ENCODE measurements at places on chromosomes 1 and 21.
A peak's percentile ranks its signal among the peaks of the same experiment; 100 is the strongest.

GRCh38 chr1:206909161-206909882, 12.1 kb downstream of the IL24 start:
- no peak for DNase-seq

DNA sequence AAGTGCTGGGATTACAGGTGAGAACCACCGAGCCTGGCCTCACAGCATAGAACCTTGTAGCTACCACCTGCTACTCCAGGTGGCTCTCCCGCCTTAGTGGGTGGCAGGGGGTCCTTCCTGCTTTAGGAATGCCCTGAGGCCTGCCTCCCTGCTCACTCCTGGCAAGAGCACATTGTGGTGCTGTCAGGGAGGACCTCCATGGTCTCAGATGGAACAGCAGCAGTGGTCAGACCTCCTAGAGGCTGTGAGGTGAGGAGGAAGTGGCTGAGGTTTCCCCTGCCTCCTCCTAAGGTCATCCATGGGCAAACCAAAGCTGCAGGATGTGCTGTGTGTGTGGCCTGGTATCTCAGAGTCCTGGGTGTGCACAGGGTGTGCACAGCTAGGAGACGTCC, 6.7 kb downstream of the SOX13 start:
- no peak for DNase-seq

- DNase-seq, result no peak
These were observed 199.7 kb upstream of the ADGRL2 start for GRCh38 chr1:81600878-81601622.

- DNase-seq, result no peak
These were observed 970.7 kb downstream of the KCNT2 start for GRCh38 chr1:195637539-195637938.

DNA sequence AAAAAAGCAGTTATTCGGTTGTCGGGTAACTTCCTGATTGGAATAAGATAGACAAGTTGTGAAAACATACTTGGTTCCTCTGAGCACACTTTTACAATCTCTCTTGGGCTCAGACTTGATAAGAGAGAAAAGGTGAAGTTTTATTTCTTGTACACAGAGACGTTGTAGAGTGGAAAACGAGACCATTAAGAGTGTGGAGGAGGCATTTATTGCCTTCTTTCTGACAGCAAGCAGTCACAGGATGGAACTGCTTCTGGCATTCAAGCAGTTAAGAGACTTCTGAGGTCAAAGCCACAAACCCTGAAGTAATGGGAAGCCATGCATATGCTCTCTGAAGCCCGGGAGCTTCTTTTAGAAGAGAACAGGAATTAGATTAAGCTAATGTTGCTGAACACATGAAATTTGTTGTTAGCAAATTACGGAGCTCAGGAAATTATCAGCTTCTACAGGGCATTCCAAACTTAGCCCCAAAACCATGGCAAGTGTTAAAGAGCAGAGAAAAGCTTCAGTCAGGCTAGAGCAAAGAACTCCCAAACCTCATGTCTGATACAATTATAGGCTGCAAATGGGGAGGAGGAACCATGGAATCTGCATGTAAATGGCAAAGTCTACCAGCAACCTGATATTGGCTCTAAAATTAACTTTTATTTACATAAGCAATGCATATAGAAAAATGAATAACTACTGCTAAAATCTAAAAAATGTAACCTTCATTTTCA, 26.0 kb downstream of the S1PR1 start:
- peak; percentile 84 for DNase-seq

GRCh38 chr1:241269116-241269515, 87.9 kb downstream of the RGS7 start:
- no peak for DNase-seq

- no peak for DNase-seq
These were observed 9.6 kb downstream of the SPATA46 start for GRCh38 chr1:162367073-162367472.

DNA sequence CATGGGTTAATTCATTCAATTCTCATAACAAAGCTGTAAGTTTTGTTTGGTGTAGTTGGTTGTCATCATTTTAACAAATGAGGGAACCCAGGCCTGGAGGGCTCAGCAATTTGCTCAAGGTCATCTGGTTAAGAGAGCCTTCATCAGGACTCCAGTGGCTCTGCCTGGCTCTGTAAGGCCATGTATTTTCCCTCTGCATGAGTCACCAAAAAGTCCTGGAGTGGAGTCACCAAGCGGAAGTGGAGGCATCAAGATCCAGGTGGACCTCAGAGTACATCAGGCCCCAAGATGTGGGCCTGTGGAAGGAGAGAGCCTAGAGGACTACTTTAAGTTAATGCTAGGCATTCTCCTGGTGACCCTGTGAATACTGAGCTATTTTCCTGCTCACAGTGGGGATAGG, 30.0 kb upstream of the RBM15 start:
- DNase-seq, result no peak

DNA sequence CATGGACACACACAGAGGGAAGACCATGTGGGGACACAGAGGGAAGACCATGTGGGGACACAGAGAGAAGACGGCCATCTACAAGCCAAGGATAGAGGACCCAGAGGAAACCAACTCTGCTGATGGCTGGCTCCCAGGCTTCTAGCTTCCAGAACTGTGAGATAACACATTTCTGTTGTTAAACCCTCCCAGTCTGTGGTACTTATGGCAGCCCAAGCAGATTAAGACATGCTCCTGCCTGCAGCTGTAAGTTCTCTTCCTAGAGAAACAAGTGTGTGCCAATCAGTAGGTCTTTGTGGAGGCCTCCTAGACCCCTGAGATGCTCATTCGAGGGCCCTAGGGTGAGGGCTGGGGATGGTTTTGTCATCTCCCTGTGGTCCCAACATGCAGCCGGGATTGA, 2.7 kb downstream of the AGT start:
- DNase-seq, result no peak

- DNase-seq, result no peak
These were observed 153.9 kb upstream of the GORAB start for GRCh38 chr1:170377896-170378634.

DNA sequence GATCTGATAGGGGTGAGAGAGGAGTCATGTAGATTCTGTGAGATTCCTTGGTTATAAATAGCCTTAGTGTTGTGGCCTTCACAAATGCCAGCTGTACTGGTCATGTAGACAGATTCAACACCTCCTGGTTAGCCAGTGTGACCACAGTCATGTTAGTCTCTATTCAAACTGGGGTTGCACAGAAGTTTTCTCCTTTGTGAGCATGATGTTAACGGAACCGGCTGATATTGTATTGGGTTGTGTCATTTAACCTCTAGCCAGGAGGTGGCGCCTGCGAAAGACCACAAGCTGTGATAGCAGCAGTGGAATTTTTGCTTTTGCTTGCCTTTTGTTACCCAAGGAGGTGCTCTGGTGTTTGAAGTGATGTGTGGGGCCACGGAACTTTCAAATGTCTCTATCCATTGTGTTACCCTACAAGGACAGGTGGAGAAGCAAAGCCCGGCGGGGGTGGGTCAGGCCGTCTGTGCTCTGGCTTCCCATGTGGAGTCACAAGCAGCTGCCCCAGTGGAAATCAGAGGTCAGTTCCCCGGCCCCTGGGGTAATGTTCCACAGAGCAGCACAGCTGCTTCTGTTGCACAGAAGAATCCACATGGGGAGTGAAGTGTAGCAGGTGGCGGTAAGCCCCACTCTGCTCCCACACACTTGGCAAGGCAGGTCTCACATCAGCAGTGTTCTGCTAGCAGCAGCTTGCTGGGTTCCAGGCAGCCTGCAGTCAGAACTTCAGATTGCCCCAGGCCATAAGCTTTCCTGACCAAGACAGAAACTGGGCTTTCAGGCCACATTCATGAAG, 112.6 kb downstream of the ADAMTS1 start:
- DNase-seq, result no peak

GRCh38 chr1:77026135-77026534, 158.9 kb downstream of the ST6GALNAC5 start:
- no peak for DNase-seq

- no peak for DNase-seq
These were observed 6.1 kb upstream of the SAMD11 start for GRCh38 chr1:917466-918091.

GRCh38 chr1:65055747-65056146, 89.4 kb upstream of the JAK1 start:
- peak; percentile 87 for DNase-seq

- no peak for DNase-seq
These were observed 71.7 kb upstream of the ZBTB18 start for GRCh38 chr1:243979396-243979795.

DNA sequence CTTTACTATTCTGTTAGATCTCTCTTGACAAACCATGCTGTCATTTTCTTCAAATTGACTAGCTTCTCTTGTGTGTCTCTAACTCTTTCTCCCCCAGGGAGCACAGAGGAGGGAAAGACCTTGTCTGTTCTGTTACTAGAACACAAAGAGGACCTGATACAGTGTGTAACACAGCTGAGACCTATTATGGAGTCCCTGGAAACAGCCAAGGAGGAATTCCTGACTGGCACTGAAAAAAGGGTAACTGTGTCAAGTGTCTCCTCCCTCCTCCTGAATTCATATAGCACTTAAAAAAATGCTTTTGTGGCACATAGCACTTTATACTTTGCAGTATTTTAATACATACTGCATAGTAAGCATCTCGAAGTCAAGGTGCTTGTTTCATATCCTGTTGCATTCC, 50.6 kb downstream of the ZBTB40 start:
- DNase-seq, result no peak

DNA sequence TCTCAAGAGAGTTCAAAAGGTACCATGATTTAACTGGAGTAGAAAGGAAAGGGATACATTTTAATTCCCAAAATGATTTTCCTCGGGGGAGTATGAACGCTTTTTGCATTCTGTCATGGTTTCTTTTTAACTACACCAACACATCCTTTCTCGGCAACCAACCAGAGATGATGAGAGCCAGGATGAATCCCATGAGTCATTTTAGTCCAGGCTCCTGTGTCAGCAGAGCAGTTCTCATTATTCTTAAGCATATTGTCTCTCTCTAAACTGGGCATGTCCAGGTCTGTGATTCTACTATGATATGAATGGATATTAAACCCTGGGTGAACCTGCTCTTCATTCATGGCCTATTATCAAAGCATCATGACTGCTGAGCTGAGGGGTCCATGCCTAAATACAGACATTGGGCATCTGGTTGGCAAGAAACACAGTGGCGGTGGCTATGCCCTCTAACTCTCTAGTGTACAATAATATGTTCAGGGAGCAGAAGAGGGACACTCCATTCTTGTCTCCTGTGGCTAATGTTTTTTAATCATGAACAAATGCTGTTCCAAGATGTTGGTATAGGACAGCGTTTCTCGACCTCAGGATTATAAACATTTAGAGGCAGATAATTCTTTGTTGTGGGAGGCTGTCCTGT, 124.3 kb upstream of the ESRRG start:
- DNase-seq, result no peak

GRCh38 chr21:32645261-32646182, 33.3 kb upstream of the CFAP298 start:
- no peak for DNase-seq

- DNase-seq, result no peak
These were observed 34.4 kb downstream of the GLUL start for GRCh38 chr1:182357171-182357570.

- DNase-seq, result peak; percentile 92
These were observed 24.4 kb downstream of the CAP1 start for GRCh38 chr1:40064797-40065499.

DNA sequence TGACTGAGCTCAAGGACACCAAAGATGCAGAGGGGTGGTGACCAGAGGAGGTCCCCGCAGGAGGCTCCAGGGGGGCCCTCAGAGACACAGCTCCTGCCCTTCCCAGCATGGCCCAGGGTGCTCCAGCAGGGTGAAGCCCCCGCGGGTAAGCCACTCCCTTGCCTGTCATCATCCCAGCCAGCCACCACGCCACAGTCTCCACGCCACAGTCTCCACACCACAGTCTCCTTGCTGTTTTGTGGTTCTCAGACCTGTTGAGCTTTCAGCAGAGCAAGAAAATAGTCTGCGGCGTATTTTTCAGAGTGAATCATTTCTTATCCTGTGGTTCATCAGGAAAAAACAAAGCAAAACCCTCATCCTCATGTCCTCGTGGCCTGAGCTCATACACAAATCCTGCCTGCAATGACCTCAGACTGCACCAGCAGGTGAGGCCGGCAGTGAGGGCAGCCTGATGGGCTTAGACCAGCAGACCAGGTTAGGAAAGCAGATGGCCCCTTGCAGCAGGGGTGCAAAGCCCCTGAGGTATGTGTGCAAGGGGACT, 25.7 kb upstream of the ABCG1 start:
- DNase-seq, result no peak

DNA sequence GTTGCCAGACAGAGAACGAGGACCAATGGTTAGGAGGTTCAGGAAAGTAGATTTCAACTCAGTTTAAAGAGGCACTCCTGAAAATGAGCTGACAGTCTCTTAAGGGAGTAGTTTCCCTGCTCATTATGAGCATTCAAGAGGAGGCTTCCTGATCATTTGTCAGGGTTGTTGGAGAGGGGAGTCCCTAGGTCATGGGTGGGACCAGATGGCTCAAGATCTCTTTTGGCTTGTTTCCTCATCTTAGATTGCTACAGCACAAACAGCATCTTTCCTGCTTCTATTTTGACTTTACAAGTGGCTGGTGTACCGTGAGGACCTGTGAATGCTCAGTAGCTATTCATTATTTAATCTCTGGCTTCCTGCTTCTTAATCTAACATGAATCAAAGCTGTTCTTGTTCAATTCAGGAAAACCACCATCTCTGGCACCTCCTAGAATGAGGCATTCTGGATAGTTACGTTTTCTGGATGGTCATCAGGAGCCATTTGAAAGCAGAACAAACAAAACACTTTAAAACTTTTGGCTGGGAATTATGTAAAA, 47.6 kb downstream of the PEX14 start:
- DNase-seq, result no peak

DNA sequence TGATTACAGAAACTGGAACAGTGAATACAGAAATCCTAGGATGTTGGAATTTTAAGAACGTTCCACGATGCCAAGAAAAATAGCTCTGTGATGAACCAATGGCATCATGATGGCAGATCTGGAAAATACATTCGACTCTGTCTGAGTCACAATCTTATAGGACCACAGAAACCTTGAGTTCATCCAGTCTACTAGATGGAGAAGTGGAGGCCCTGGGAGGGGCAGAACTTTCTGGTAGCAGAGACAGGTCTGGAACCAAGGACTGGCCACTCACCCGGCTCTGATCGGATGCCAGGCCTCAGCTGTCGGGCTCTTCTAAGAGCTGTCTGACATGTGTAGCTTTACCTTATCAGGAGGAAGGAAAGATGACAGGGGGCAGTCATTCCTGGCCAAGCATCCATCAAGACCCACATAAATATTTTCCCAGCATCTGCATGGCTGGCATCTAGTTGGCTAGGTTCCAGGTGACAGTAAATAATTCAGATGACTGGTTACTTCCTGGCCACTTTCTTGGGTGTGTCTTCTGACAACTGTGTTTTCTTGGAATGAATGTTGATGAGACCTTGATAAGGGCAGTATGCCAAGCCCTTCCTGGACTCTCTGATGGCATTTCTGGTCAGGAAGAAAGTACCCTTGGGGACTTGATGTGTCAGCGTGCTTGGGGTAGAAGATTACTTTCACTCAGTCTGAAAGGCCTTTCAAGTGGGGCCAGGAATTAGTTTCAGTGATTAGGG, 72.6 kb upstream of the TRABD2B start:
- DNase-seq, result no peak

DNA sequence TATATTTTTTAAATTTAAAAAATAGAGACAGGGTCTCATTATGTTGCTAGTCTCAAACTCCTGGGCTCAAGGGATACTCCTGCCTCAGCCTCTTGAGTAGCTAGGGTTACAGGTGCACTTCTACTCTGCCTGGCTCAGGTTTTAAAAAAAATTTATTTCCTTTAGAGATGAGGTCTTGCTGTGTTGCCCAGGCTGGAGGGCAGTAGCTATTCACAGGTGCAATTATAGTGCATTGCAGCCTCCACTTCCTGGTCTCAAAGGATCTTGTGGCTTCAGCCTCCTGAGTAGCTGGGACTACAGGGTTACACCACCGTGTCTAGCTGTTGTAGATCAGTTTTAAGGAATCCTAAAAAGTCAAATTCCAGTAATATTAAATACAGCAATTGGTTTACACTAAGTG, 5.0 kb downstream of the RNF11 start:
- no peak for DNase-seq

Measured in GF-D8 (cell line).